ENCODE measurements at places on chromosomes 4 and X.

DNA sequence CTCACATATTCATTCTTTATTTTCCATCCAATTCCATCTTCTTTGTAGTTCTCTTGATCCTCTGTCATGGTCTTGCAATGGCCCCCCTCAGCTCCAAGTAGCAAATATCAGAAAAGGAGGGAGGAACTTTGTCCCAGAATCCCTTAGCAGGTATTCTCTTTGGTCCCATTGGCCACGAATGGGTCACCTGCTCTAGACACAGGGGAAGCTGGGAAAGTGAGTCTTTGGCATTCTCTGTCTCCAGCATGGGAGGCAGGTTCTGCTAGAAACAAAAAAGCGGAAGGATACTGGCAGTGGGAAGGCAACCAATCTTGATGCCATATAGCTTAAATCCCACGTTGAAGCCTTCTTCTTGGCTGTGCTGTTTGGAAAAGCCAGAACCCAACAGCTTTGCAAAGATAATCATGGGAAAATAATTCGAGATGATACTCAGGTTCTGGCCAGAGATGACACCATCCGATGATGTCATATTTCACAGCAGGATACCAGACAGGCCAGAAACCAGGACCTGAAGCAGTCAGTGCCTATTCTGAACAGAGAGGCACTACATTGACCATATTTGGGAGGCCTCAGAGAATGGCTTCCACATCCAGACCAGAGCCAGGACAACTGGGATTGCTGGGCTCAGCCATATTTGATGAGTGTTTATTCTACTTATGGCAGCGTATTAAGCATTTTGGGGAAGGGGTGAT is 110.4 kb upstream of the ATXN3L start:
- no peak for DNase-seq

GRCh38 chr4:113056318-113056717 is 6.9 kb downstream of the ANK2 start:
- no peak for DNase-seq

- DNase-seq: no peak
These were observed 131.7 kb downstream of the CLCN4 start for GRCh38 chrX:10288373-10288975.

GRCh38 chrX:40083979-40084359 is 13.8 kb downstream of the BCOR start:
- DNase-seq: no peak

DNA sequence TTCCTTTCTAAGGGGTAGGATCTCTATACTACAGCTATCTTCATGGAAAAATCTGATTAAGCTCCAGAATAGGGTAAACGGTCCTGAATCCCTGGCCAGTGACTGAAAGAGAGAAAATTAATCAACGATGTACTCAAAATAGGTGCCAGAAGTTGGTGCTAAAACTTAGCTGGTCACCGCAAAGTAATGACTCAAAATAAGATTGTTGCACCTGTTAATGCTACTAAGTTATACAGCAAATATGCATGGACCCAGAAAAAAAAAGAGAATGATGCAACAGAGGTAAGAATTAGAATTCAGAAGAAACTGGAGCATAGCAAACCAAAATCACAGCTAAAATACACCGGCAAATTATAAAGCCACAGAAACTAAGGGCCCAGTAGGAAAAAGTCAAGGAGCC is 239.7 kb upstream of the FAM241A start:
- no peak for DNase-seq

DNA sequence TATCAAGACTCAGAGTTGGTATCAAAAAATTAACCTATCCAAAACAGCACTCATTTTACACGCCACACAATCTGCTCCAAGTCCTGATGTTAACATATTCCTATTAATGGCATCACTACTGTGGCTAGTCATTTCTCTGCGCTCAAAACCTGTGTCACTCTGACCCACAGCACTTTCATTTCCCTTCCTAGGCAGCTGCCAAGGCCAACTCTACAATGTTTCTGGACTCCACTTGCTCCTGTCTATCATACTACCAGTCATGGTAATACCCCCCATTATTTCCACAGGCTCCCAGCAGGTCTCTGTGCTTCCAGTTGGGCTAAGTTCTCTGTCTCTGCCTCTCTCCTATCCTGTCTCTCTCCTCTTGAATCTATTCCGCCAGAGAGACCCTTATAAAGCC is 323.6 kb downstream of the NR3C2 start:
- DNase-seq: no peak

DNA sequence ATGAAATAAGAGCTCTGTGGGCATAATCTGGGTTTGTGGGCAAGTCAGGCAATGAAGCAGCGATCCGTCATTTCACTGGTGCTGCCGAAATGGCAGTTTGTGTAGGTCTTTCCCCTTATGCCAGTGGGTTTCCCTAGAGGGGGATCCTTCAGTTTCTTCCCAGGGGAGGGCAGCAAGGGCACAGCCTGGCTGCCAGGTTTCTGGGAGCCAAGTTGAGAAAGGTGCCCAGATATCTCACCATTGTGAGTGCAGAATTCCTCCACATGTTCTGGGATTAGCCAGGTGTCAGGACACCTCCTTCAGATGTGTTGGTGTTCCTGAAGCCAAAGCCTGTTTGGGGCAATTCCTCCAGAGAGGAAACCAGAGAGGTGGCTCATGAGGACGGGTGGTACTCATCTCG is 28.0 kb downstream of the MSX1 start:
- no peak for DNase-seq

DNA sequence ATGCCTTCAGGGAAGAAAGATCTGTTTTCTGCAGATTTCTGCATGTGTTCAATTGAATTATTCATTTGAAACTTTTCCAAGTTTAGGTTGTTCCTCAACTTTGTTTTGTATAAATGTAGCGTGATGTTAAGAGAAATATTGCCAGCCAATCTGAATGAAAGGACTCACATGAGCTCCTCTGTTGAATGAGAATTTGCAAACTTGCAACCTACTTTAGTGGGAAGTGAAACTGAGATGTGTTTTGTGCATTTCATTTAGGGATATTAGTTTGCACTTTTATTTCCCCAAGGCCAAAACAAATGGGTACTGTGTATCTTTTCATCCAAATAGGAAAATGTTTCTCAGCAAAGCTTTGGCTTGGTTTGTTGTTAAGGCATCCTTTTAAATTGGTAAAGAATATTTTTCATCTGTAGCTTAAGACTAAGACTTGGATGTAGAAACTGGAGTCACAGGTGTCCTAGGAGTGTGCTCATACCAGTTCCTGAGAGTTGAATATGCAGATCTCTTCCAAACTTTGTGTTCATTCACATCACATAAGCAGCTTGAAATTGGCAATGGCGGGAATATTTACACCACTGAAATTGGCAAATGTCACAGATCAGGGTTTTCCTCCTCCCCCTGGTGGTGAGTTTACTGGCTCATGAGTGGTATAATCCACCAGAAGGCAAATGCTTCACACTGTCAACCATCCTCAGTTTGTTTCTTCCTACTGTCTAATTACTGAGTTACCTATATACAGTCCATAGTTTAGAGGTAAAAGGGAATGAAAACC is 193.6 kb upstream of the BANK1 start:
- DNase-seq: peak; percentile 37

DNA sequence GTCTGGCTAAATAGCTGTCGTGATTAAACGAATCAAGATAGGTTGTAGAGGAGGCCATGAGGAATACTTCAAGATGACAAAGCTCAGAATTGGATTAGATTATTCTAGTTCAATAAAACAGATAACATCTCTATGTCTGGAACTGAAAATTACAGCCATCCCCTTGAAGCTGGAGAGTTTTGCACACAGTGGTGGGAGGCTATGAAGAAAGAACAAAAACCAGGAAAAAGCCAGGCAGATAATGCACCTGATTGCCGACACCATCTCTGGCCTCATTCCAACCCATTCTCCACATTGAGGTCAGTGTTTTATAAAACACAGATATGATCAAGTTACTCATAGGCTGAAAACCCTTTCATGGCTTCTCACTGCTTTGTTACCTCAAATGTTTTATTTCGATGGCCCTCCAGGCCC is 188.3 kb downstream of the RASL11B start:
- no peak for DNase-seq

GRCh38 chr4:177322881-177323280 is 13.2 kb downstream of the NEIL3 start:
- no peak for DNase-seq

GRCh38 chr4:74228691-74229640 is 71.0 kb downstream of the MTHFD2L start:
- peak; percentile 89 for DNase-seq

DNA sequence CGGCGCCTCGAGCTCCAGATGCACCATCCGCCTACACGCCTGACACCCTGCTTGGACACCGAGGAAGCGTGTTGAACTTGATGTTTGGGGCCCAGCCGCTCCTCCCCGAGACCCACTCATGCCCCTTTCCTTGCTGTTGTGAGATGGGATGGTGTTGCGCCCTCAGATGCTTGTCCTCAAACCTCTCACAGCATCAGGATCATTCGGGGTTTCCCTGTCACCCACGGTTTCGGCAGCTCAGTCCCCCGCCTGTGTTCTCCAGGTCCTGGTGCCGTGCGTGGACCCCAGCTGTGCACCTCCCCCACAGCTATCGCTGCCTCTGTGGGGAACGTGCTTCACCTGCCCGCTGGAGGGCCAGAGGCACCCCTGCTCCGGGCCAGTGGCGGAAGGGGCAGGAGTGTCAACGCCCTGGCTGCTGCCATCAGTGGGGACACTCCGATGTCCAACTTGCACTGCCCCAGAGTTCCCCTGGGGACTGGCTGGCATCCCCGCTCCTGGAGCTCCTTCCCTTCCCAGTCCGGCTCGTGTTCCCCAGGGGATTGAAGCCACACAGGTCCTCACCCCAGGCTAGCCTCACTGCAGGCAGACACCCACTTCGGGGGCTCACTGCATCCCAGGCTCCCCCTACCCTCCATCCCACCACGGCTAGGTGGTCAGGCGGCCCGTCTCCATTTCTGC is 82.3 kb upstream of the ADRA2C start:
- no peak for DNase-seq

DNA sequence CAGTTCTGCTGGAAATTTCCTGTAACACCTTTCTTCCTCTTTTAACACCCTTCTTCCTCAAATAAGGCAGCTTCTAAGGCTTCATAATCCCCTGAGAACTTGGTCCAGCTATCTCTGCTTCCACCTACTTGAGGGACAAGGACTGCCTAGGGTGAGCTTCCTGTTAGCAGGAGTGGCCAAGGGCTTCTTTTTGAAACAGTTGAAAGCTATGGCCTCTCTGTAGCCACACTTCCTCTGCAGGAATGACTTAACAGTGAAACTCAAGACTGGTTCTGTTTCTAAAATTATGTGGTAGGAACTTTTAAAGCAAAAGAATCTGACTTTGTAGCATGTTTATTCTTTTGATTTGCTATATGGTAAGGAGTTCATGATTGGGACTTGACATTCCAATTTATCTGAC is 108.5 kb upstream of the WDR1 start:
- DNase-seq: no peak

Data from erythroblast (primary cell).